Inflammatory macrophage (primary cell): ENCODE measurements at places on chromosomes 1 and 21.

DNA sequence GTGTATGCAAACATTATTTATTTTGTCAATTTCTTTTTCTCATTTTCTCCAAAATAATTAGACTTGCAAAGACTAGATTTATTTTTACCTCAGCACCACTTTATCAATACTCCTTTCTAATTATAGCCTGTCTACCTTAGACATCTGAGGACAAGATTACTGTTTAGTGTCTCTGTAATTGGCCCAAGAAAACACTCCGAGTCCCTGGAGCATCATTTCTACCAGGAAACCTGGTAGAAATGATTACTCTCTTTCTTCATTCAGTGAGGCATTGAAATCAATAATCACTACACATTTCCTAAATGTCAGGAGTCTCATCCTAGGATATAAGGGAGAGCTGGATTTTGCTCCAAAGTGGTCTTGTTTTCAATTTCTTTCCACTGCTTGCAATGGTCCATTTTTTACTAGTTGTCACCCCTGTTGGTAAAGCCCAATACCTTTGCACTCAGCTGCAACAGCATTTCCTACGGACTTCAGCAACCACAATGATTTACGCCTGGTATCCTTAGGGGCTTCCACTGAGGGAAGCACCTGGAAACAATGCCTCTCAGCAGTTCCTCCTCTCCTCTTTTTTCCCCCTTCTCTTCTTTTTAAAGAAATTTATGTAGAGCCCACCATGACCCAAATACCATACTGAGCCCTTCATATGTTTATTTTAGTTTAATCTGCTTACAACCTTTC is 64.6 kb downstream of the GRIK1 start:
- no peak for DNase-seq

- DNase-seq, result peak; percentile 65
These were observed 18.9 kb upstream of the ZNF683 start for GRCh38 chr1:26391450-26391849.

- DNase-seq, result no peak
These were observed 224.7 kb upstream of the FAM78B start for GRCh38 chr1:166391279-166392066.

DNA sequence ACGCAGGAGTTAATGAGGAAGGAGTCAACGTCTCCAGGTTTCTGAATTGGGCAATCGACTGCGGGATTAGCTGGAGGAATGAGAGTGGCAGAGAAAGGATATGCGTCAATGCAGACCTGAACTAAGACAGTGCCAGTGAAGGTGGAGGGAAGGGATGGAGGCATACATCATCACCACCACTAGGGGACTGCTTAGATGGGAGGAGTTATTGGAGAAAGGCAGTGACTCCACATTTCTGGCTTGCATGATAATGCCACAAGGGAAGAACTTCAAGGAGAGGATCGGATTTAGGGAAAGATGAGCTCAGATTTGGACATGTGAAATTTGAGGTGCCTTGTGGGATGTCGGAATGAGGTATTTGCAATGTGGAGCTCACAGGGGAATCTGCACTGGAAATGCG is 17.5 kb downstream of the VASH2 start:
- peak; percentile 16 for DNase-seq
